ENCODE measurements at places on chromosomes 5 and 9.

DNA sequence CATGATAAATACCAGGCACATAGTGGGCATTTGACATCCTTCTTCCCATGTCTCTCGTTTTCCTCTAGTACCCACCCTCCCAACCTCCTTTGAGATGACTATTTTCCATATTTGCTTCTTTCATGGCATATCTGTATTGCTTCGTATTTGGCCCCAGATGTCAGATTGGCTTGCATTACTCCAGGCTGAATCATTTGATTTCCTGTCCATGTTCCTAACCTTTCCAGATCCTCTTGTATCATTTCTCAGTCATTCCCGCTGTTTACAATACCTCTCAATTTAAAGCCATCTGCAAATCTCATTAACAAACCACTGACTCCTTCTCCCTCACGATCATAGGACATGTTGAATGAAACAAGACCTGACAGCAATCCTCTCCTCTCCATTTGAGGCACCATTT lies 19.9 kb downstream of the MTX3 start:
- DNase-seq = no peak

DNA sequence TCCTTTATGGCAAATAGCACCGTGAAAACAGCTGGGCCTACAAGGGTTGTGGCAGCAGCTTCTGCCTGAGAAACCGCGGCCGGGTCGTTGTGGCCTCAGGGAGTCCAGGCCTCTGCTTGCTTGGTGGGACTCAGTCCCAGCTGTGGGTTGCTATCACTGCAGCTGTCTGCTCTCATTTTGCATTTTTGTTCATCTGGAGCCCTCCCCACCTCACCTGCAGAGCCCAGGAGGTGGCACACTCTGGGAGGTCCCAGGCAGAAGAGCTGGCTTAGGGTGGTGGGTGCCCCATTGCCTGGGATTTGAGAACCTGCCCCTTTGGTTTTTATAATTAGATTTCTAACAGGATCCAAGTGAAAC lies 138.4 kb downstream of the GADD45G start:
- DNase-seq = no peak

DNA sequence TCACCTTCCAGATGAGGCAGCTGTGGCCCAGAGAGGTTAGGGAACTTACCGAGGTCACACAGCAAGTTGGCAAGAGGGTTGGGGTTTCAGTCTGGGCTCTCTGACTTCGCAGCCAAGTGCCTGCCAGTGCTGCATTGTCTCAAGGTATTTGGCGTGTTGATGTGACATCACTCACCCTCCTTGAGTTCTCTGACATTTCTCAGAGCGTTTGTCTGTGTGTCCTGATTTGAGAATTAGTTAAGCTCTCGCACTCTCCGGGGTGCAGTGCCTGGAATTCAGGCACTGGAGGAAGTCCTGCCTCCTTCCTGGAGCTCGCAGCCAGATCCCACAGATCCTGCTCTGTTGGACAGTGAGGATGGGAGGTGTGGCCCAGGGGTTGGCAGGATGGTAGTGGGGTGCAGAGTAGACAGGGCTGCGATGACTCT lies 25.7 kb downstream of the WWC1 start:
- DNase-seq = no peak

DNA sequence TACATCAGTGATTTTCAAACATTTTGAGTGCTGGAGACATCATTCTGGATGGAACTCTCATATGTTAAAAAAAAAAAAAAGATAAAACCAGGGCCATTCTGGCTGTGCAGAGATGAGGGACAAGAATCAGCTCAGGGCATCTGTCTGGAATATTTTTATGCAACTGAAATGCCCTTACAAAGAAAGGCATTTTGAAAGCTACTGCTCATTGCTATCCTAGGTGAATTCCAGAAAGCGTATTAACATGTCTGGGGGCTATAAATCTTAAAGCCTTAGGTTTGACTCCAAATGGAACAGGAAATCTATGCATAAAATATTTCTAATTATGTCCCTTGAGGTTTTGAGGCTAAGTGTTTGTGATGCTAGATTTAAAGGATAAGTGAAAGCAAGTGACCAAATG lies 14.9 kb upstream of the PCSK1 start:
- DNase-seq = no peak

GRCh38 chr5:10315201-10315600 lies 7.5 kb upstream of the CMBL start:
- DNase-seq = no peak

DNA sequence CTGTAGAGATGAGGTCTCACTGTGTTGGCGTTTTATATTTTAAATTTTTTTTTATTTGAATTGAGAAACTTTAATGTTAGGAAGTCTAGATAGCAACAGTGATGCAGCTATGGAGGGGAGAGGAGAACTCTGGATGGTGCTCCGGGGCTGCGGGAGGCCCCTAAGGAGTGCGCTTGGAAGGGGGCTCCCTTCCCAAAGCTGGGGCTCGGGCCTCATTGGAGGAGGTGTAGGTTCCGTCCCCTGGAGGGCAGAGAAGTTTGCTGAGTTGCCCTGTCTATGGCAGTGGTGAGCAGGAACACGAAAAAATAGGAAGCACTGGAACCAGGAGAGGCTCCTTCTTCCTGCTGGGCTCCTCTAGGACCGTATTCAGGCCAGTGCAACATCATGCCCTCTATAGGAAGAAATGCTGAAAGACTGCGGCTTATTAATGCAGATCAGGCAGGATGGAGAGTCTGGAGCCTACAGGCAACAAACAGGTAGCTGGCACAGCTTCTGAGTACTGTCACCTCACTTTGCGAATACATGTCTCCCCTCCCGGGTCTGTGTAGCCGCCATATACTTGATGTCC lies 16.1 kb downstream of the AHRR start:
- DNase-seq = no peak

DNA sequence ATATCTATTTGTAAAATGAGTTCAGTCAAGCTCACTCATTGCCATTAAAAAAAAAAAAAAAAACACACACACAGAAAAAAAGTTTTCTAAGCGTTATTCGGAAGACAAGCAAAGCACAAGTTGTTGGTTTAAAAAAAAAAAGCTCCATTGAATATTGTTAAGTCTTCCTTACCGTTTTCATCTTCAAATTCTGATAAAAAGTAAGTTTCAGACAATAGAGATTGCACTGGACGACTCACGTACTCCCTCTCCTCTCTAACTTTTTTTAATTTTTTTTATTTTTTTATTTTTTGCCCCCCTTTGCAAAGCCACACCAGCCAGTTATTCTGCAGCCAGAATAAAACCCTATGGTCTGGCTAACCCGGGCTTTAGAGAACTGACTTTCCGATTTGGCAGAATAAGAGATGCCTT lies 544 bp downstream of the ADAMTS6 start:
- no peak for DNase-seq

GRCh38 chr9:84000186-84000585 lies 19.6 kb downstream of the RMI1 start:
- DNase-seq = no peak

DNA sequence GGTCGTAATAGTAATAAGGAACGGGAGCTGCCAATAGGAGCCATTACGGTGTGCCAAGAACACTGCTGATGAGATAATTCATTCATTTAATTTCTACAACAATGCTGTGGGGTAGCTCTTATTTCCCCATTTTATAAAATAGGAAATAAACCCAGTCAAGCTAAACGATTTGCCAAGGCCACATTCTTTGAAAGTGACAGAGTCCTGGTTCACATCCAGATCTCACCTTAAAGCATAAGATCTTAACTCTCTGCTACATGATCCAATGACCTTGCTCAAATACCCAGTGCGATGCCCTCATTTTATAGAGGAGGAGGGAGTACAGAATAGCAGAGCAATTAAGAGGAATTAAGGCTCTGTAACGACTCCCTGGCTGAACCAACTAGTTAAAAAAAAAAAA lies 5.0 kb downstream of the PDE6A start:
- DNase-seq = no peak

DNA sequence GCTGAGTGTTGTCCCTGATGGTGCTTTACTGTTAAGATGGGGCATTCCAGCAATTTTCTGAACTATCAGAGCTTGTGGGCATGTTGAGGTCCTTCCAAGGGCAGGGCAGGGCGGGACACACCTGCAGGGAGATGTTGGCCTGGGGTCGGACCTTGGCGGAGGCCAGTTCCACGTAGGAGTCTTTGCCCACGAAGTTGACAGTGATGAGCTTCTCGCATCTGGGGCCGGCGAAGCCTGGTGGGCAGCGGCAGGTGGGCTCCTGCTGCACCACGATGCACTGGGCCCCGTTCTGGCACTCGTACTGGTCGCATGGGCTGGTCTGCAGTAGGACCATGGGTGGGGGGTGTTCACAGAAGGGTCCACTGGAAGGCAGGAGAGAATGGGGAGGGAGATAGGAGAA lies 106.4 kb upstream of the PANK3 start:
- DNase-seq = no peak

GRCh38 chr5:82295959-82296531 lies 17.9 kb upstream of the RPS23 start:
- no peak for DNase-seq

DNA sequence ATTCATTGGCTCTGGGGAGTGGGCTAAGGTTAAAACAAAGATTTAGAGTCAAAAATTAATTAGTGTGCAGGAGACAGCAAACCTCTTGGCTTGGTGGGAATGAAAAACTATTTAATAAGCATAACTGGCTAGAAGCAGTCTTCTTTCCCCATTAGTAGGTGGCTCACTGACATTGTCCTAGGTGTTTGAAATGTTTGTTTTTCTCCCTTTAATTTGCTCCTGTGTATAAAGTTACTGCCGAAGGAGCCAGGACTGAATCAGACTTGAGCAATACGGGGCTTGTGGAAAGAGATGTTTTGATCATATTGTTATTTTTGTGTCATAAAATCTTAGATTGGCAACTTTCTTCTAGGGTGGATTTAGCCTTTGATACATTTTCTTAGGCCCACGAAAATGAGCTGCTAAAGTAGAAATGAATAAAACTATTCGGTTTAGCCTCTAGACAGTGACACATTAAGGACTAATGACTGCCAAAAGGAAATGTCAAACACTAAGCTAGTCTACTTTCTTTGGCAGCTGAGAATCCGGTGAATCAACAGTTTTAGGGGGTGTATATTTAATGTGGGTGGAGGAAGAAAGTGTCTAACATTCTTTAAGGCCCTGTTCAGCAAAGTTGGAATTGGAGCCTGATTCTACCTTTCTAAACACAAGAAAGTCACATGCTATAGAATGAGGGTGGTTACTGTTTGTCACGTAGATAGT lies 30.2 kb downstream of the LRRTM2 start:
- no peak for DNase-seq

DNA sequence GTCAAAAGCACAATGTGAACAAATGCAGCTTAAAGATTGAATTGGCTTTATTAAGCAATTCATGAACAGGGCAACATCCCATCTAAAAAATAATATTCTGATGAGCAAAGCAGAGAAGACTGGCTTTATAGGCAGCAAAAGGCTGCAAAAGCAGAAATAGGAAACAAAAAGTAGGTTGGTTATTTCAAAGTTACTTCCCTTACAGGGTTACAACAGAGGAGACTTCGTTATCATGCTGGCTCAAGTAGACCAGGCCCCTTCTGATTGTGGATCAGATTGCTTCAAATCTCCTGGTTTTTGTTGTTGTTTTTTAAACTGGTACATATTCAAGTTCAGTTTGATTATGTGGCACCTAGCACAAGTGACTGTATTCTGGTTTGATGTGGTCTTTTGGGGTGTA lies 73.1 kb downstream of the MAN2A1 start:
- no peak for DNase-seq

- DNase-seq = no peak
Observed at GRCh38 chr5:149837680-149838269, 106.8 kb downstream of the PDE6A start.

DNA sequence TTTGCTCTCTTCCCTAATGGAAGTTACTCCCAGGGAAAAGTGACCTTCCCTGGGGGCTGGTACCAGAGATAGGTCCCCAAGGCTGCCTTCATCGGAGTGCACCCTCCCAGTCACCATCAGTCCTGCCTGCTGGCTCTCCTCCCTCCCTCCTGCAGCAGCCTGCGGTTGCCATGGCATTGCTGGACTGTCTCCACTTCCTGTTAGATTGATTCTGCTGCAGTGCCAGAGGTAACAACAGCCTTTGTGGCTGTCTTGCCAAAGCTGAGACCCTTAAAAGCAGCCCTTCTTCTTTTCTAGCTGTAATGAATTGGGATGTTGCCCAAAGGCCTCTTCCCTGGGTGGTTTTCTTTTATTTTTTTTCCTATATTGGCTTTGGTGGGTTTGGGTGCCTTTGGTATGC lies 78.1 kb upstream of the PRLR start:
- DNase-seq = no peak

GRCh38 chr5:176639981-176640380 lies 7.3 kb upstream of the TSPAN17 start:
- DNase-seq = no peak

- no peak for DNase-seq
Observed at GRCh38 chr5:110159202-110159601, 469.5 kb downstream of the MAN2A1 start.

- no peak for DNase-seq
Observed at GRCh38 chr9:98605116-98605515, 103.6 kb downstream of the GABBR2 start.

GRCh38 chr9:8643464-8643863 lies 843.9 kb upstream of the DMAC1 start:
- no peak for DNase-seq

DNA sequence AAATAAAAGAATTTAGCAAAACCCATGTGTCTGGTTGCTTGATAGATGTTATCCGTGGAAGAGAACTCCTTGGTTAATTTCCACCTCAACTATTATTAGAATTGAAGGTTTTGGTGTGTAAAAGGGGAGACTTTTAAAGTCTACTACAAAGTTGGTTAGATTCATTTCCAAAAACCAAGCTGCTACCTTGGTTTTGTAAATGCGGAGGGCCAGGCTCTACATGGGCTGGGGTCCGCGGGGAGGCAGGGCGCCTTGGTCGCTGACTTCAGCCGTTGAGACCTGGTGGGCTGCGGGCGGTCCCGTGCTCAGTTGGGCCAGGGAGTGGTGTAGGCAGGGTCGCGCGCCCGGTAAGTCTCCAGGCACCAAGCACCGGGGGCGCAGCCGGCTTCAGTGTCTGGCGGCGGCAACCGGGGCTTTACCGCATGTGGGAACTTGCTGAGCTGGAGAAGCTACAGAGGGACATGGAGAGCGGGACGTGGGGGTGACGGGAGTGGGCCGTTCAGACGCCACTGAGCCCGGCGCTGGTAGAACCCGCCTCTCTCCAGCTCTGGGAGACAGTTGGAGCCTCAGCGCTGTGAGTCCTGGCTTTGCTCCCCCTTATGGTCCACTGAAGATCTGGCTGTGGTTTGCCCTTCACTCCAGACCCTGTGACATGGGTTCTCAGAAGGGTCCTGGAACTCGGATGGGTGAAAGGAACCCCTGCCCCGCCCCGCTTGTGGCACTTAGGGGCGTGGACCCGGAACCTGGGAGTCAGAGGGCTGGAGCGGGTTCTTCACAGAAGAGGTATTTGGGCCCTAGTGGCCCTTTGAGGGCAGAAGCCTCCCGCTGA lies 11.8 kb downstream of the NR2F1 start:
- no peak for DNase-seq

DNA sequence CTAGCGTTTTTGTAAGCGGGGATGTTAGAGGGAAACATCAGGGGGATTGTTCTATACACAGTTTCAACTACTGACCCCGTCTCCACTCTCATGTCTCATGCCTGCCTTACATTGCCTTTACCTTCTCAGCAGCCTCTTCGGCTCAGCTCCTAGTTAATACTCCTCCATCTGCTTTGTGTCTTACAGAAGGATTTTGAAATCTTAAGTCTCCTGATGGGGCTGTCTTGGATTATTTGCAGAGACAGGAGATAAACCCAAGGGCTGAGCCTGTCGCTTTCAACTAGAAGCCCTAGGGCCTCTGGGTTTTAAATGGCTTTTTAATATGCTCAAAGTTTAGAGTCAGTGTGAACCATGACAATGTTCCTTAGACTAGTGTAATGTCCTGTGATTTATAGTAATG lies 161.5 kb downstream of the CARTPT start:
- no peak for DNase-seq

GRCh38 chr5:758698-759053 lies 25.9 kb downstream of the ZDHHC11B start:
- DNase-seq = no peak

All from activated CD4-positive, CD25-positive, alpha-beta regulatory T cell (primary cell).